CD4-positive, alpha-beta T cell (primary cell): ENCODE measurements at places on chromosomes 16 and 17.

- no peak for DNase-seq
Observed at GRCh38 chr16:47928008-47928407, 227.8 kb downstream of the ABCC12 start.

DNA sequence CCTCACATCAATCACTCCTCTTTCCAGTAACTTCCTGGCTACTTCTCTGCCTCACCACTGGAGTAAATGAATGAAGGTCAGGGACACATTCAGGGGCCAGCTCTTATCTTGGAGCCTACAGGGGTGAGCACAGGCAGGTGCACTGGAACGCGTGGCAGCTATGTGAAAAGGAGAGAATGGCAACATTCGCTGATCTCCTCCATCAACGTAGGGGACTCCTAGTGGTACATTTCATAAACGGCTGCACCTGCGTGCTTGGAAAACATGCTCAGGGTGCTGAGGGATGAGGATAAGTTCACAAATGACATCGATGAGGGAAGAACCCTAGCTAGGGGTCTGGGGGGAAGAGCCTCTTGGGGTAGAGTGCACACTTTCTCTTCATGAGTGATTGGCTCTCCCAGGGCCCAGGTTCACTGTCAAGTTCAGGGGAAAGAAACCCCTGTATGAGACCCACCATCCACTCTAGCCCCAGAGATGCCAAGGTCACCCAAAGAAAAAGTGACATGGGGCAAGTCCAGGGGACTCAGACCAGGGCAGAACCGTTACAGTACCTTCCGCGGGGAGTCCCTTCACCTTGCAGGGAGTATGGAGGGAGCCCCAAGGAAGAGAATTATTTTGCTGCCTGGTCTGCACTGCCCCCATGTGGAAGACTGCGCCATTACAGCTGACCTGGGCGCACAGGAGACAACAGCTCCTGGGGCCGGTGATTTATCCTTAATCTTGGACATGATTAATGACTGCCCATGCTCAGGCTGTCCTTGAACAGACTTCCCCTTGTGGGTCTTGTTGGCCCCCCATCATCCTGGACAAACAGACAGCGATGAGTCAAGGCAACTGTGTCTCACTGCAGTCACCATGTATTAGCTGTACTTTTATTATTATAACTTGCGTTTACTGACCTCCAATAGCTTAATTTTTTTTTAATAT lies 30.1 kb downstream of the VAC14 start:
- DNase-seq, result peak; percentile 32

DNA sequence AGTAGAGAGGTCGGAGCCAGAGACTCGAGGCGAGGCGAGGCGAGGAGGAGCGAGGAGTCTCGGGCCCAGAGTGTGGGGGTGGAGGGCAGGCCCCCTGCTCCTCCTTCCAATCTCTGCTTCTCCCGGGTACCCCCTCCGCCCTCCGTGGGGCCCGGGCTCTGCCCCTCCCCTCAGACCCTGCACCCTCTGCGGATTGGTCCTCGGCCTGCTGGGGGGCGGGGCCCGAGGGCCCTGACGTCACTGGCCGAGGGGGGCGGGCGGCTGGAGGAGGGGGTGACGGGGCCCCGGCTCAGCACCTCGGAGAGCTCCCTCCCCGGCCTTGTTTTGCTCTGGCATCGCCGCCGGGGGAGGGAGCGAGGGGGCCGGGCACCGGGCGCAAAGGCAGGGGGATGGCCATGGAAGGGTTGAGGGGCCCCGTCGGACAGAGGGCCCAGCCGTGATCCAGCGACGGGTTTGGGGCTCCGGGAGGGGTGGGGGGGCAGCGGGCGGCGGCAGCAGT lies at the start of gene RUNDC3A:
Gene RUNDC3A, plus strand, starts transcription at position 282 of the 499 bp plus-strand sequence. CDS start 232 bp downstream, outside the sequence.
- peak; percentile 88 for DNase-seq

DNA sequence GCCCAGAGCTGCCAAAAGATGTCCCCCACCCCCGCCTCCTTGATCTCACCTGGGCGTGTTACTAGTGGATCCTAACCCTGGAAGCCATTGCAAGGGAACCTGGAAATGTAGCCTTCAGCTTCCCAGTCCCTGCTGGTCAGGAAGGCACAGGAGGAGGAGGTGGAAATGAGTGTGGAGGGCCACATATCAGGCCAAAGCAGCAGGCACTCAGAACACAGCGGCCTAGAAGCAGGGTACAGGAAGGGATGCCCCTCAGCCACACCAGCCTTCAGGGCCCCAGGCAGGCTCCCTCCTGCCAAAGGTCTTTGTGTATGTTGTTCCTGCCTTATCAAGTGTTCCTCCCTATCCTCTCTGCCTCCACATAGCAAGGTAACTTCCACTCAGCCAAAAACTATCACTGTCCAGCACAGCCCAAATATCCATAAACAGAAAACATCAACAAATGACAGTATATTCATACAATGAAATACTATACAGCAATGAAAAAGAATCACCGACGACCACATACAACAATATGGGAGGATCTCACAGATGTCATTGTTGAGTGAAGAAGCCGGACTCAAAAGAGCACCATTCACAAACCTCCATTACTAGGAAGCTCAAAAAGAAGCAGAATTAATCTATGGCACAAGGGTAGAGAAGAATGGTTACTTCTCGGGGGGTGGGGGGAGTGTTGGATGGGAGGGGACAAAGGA lies 28.2 kb upstream of the TNFRSF13B start:
- no peak for DNase-seq

GRCh38 chr17:29091606-29092289 lies 48.8 kb downstream of the PIPOX start:
- DNase-seq, result no peak

- no peak for DNase-seq
Observed at GRCh38 chr16:20333120-20333519, 5.8 kb upstream of the GP2 start.

DNA sequence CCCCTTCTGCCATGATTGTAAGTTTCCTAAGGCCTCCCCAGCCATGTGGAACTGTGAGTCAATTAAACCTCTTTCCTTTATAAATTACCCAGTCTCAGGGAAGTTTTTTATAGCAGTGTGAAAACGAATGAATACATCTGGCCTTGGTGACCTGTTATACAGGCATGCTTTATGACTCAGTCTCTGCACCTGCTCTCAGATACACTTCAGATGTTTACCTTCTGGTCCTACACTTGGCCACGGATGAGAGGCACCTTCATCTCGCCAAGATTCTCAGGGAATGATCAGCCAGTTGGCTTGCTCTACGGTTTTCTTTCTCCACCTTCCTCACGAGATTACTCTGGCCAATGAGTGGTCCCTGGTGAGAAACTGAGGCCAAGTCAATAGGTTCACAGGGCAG lies 304.7 kb downstream of the CA10 start:
- DNase-seq, result no peak

GRCh38 chr16:23857256-23857880 lies 21.6 kb downstream of the PRKCB start:
- no peak for DNase-seq

- no peak for DNase-seq
Observed at GRCh38 chr17:66545918-66546317, 243.5 kb downstream of the PRKCA start.

GRCh38 chr17:61124562-61124961 lies 275.1 kb upstream of the TBX2 start:
- DNase-seq, result no peak

DNA sequence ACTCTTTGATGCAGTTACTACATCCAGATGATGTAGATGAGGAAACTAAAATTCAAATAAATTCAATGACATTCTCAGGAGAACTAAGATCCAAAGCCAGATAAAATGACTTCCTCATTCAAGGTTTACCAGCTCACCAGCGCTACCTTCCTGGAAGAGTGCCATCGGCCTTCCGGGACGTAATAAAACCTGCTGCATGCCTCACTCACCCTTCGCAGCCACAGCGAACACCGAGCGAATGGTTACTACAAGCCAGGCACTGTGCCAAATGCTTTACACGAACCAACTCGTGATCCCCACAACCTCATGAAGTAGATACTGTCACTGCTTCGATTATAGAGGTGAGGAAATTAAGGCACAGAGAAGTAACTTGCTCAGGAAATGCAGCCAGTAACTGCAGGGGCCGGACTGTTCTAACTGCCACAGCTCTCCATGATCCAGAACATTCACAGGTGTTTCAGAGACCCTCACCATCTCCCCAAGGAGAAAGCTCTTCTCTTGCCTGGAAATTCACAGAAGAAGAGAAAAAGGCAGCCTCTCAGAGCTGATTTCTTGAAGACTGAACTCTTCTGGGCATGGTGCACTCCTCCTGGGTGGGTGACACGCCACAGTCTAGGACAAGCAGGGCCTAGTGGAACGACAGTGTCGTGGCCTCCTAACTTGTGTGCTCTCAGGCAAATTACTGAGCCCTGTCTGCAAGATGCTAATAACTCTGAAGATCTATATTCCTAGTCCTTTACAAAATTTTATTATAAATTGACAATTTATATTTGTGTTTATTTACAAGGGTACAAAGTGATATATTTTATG lies 46.8 kb downstream of the HIC1 start:
- peak; percentile 83 for DNase-seq

- DNase-seq, result no peak
Observed at GRCh38 chr17:50175035-50175807, 9.4 kb downstream of the SGCA start.

GRCh38 chr16:56198006-56198754 lies 6.9 kb downstream of the GNAO1 start:
- DNase-seq, result no peak

DNA sequence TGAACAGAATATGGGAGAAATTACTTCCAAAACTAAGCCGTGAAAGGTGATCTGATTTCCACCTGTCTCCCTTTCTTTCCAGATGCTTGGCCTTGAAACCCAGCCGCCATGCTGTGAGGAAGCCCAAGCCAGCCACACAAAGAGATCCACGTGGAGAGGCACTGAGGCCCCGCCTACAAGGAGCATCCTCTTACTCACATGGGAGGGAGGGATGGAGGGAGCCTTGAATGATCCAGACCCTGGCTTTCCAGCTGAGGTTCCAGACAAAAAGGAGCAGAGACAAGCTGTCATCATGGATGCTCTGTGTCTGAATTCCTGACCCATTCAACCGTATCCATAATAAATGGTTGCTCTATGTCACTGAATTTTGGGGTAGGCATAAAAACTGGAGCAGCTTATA lies 48.9 kb upstream of the HAPSTR1 start:
- DNase-seq, result no peak

- no peak for DNase-seq
Observed at GRCh38 chr16:10121491-10121890, 60.7 kb downstream of the GRIN2A start.

- no peak for DNase-seq
Observed at GRCh38 chr16:86090461-86091170, 191.7 kb downstream of the IRF8 start.

DNA sequence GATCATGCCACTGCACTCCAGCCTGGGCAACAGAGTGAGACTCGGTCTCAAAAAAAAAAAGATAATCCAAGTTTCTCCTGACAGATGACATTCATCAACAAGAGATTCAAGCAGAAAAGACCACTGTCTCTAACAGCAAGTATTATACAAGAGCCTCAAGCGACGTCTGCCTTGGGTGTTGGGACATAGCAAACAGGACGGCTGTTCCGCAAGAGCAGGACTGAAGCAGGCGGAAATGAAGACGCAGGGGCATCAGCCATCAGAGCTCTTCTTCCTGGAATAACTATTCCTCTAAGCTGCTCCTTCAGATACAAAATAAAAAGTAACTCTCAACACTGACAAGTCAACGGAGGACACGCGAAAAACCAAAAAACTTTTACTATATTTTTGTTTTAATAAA lies 54.0 kb downstream of the ANKRD11 start:
- no peak for DNase-seq

- no peak for DNase-seq
Observed at GRCh38 chr16:56734429-56734828, 4.5 kb downstream of the NUP93 start.

DNA sequence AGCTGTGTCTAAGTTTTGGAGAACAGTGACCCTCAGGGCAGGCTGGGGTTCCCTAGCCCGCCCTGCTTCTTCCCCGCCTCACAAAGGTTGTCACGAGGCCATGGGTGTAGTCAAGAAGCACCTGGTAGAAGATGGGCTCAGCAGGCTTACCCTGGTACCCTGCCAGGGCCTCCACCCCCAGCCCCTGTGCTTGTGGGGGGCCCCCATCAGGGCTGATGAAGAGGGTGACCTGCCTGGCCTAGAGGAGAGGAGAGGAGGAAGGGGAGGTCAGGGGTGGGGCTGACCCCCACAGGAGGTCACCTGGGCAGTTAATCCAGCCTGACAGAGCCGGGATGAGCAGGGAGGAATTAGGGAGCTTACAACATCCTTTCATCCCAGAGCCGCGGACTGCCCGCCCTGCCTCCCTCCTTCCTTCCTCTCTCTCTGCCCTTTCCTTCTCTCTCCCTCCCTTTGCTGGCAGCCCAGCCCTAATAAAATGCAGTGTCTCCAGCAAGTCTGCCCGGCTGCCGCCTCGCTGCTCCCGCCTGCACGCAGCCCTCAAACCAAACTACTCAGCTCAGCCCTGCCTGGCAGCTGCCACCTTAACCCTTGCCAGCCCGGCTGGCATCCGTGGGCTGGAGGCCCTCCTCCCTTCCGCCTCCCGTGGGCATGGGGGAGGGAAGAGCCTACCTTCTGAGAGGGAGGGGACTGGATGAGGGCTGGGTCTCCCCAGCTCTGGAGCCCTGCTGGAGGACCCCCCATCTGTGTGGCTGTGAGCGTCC lies 7.2 kb downstream of the DLX3 start:
- no peak for DNase-seq

DNA sequence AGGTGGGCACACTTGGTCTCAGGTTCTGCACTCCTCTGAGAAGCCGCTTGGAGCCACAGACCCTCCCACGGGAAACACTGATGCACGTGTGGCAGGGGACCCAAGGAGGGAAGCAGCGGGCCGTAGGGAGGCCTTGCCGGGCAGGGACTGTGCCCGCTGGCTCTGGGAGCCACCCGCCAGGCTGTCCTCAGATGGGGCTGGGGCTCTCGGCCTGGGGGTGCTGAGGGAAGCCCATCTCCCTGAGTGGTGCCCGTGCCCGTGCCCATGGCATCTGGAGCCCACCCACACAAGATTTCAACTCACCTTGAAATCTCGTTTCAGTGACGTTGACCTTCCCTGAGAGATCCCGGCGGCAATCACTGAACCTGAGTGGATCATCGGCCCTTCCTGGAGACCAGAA lies 12.6 kb upstream of the CCDC154 start:
- DNase-seq, result no peak

DNA sequence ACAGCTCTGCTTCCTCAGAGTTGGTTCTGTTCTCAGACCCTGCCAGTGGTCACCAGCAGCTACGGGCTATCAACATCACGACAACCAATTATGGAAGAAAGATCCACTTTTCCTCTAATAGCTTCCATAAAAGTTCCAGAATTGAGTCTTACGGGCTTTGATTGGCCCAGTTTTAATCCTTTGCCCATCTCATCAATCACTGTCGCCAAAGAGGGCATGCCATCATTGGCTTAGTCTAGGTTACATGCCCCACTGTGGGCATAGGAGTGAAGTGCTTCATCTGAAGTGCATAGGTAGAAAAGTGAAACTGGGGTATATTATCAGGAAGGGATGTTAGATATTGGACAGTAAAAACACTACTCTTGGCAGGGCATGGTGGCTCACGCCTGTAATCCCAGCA lies 76.6 kb upstream of the DHX40 start:
- no peak for DNase-seq

DNA sequence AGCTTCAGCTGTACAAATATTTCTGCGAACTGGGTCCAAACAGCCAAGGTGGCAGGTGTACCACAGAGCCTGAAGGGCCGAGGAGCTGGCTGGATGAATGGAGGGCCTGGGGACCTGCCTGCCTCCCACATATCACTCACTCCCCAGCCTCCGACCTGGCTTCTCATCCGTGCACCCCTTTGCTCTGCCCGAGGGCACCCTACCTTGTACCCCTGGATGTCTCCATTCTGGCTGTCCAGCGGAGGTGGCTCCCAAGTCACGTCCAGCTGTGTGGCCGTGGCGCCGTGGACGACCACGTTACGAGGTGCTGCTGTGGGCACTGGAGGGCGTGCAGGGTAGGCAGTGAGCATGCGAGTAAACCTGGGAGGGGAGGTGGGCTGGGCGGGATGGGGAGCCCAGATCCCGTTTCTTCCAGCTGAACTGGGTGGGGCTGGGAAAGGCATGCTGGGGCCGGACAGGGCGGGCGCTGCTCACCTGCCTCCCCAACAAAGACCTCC lies 67.2 kb upstream of the CDC42EP4 start:
- no peak for DNase-seq
